ENCODE measurements at places on chromosomes 13 and 19.

GRCh38 chr19:46785980-46786235 lies 2.5 kb downstream of the SLC1A5 start:
- no peak for DNase-seq

GRCh38 chr19:8367327-8368001 lies 3.5 kb downstream of the ANGPTL4 start:
- peak; percentile 19 for DNase-seq

DNA sequence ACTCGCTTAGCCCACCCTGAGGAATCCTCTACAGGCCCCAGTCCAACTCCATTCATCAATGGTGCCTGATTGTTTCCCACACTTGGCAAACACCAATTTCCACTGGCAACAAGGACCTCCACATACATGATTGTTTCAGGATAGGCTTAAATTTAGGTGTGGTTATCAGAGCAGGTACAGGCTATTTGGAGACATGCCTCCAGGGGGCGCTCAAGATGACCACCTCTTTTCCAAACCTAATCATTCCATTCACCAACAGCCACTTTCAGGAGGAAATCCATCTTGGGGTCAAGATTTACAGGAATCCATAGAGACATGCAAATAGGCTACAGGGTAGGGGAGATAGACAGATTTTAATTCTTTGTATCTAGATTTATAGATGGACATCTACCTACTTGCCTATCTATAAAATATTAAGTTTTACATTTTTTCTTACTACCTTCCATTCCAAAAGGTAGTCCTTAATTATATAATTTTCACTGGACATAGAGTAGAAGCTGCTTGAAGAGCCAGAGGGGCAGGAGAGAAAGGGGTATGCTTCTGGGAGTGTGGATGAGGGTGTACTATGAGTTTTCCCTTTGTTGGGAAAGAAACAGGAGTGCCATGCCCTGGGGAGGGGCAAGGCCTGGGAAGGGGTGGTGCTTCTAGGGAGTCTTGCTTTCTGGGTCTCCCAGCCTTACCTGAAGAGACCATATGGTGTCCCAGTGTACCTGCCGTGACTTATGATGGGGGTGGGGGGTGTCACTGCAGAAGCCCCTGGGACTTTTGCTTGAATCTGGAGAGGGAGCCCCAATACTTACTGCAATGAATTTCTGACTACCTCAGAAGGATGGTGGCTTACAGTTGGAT lies 14.1 kb upstream of the PCDH8 start:
- peak; percentile 20 for DNase-seq

- DNase-seq: no peak
Measured at GRCh38 chr13:63189712-63190111, 1774.1 kb upstream of the PCDH20 start.

GRCh38 chr13:49571299-49572240 lies 13.8 kb downstream of the RCBTB1 start:
- no peak for DNase-seq

GRCh38 chr19:50779504-50780457 lies 9.5 kb downstream of the GPR32 start:
- no peak for DNase-seq
